8988T (cell line): ENCODE measurements at places on chromosomes 2 and 18.

DNA sequence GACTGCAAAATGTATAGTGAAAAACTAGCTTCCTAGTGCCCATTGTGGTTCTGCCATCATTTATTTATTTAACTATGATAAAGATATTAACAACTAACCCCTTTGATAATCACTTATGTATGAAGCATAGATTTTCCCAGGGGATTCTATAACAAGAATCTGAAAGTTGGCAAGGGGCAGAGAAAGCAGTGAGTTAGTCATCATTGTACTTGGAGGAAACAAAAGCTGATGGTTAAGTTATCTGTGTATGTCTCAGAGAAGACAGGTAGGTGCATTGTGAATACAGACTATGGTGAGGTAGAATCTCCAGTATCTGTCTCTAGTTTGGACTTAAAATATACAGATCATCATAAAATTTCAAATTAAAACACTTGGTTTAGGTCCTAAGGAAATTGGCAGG, 2159.1 kb upstream of the CELF4 start:
- DNase-seq: no peak

- DNase-seq: no peak
Observed at GRCh38 chr2:39266139-39266805, 22.5 kb upstream of the CDKL4 start.

- DNase-seq: no peak
Observed at GRCh38 chr2:55112229-55113031, 62.2 kb upstream of the RTN4 start.

GRCh38 chr2:65076345-65076710, 20.1 kb downstream of the CEP68 start:
- DNase-seq: no peak

DNA sequence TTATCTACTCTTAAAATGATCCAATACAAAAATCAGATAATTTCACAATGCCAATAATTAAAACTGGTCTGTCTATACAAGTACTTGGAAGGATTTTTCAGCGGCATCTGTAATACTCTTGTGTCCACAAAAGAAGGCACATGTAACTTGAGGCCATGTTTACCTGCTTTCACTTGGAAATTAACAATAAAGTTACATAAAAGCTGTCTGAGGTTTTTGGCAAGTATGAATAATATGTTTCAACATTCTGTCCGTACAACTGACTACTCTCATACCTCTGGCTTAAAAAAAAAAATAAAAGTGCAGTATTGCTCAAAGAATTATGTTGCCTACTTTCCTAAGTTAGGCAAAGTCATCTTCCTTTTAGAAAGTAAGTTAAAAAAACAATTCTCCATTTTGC, 253.6 kb downstream of the NBAS start:
- DNase-seq: no peak

DNA sequence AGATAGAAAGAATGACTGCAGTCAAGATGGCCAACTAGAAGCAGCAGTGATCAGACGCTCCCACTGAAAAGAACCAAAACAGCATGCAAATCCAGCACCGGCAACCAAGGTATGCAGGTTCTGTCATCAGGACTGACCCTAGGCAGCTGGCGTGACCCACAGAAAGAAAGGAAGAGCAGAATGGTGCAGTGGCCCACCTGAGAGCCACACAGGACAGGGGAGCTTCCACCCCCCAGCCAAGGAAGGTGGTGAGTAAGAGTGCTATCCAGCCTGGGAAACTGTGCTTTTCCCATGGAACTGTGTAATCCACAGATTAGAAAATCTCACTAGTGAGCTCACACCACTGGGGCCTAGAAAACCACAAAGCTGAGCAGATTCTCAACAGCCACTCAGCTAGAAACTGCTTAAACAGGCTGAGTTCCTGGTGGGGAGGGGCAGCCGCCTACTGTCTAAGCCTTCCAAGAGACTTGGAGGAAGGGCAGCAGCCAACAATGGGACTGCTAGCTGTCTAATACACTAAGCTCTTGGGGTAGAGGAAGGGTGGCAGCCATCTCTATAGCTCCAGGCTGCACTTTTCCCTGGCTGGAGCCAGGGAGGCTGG, 127.9 kb downstream of the EVA1A start:
- no peak for DNase-seq

DNA sequence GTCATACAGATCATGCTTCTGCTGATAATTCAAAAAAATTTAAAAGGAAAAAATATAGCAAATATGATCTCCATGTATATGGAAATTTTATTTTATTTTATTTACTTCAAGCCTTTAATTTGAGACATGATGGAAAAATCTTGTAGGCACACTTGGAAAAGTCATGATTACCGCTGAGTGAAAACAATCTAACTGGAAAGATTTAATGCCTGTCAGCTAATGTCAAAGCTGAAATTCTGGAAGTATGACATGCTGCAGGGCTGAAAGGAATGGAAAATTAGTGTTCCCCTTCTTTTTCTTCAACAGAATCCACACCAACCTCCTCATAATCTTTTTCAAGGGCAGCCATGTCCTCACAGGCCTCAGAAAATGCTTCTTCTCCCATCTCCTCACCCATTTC, 58.2 kb downstream of the RPRM start:
- DNase-seq: no peak

- DNase-seq: no peak
Observed at GRCh38 chr2:80073134-80073561, 231.4 kb downstream of the LRRTM1 start.
